ENCODE measurements at places on chromosomes 7 and 10.

DNA sequence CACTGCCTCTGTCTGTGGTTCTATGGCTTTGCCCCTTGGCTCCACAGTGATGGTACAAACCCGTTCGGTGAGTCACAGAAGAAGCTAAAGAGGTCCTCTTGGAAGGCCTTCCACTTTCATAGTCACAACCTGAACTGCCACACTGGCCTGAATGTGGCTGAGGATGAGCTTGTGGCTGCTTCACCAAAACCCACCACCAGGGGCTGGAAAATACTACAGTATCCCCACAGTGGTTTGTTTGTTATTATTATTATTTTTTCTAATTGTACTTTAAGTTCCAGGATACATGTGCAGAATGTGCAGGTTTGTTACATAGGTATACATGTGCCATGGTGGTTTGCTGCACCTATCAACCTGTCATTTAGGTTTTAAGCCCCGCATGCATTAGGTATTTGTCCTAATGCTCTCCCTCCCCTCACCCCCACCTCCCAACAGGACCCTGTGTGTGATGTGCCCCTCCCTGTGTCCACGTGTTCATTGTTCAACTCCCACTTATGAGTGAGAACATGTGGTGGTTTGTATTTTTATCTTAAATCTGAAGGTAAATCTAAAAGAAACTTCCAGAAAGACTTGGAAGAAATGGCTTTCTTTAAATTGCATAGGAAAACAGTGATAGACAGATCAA is 160.8 kb upstream of the NPSR1 start:
- no peak for DNase-seq
- no peaks in the 10 kb centered on the region for H3K36me3 ChIP-seq
- no peak overlapping the region for H3K27ac ChIP-seq
- H3K4me3 ChIP-seq = no peak overlapping the region

GRCh38 chr10:32905466-32905865 is 52.6 kb downstream of the ITGB1 start:
- H3K27me3 ChIP-seq = no peaks in the 10 kb centered on the region
- no peak for DNase-seq
- H3K36me3 ChIP-seq = peaks cover 1% of the 10 kb centered on the region

GRCh38 chr7:127616724-127617123 is 1.2 kb downstream of the PAX4 start:
- H3K27ac ChIP-seq = no peak overlapping the region
- no peaks in the 10 kb centered on the region for H3K36me3 ChIP-seq
- no peak overlapping the region for H3K4me3 ChIP-seq
- H3K4me1 ChIP-seq = no peaks in the 10 kb centered on the region
- no peaks in the 10 kb centered on the region for H3K27me3 ChIP-seq
- no peak for DNase-seq

DNA sequence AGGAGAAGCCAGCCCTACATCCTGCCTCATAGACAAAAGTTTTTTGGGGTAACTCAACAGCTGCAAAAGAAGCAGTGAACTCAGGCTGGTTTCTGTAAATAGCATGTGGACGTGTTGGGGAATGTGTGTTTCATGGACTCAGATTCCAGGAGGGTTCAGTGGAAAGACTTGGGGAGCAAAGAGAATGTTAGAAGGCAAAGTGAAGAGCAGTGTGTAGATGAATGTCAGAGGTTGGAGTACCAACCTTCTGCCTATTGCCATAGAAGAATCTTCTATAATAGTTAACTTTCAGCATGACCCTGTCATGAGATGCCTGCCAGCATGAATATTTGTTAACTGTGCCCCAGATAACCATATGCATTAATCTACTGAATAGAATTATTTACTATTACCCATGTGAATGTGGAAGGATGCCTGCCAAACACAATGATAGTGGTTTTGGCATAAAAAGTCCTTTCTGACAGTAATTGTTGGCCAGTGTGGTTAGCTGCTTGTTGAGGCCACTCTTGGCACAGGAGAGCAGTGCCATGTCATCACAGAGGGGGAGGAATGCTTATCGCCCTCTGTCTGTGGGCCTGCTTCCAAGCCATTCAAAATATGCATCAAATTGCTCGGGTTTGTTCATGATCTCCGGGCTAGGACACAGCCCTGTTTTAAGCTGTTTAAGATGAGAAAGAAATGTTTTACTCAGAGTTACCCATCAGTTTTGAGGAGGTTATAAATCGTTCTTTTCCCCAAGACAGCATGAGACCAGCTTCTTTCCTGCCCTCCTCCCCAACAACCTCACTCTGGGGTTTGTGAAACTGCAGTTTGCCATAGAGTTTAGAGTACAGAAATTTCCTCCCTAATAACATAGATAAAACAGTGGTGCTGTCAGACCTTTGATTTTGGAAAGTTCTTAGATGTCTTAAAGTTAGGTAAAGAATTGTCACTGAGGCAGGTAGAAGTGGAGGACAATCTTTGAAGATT is 165.3 kb downstream of the WNT2 start:
- H3K27ac ChIP-seq = no peak overlapping the region
- no peaks in the 10 kb centered on the region for H3K36me3 ChIP-seq
- H3K4me3 ChIP-seq = no peak overlapping the region
- DNase-seq = no peak

DNA sequence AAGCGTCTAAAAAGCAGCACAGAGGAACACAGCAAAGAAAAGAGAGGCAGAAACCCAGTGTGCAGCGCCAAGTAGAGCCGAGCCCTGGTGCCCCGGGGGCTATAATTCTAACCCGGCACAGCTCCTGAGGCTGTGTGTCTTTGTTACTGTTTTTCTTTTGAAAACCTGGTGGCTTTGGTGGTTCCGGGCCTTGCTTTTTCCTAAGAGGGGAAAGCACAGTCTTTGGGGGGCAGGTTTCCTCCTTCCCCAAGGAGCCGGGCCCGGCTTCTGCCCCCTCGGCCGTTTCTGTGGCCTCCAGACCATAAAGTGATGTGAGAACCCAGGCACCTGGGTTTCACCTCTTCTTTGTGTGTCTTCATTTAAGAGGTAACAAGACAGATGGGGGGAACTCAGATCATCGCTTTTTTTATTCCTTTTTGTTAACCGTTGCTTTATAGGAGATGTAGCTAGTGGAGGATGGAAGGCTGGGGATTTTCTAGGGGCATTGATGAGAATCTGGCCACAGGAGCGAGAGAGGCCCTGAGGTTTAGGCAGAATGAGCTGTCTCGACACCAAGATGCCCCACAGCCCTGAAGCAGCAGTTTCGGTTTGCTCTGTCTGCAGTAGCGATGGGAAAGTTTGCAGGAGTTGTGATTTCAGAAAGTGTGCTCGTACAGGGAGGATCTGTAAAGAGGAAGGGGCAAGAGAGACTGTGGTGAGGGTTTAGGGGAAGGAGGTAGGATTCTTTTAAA is 367.8 kb upstream of the GALNT17 start:
- no peaks in the 10 kb centered on the region for H3K27me3 ChIP-seq
- H3K4me3 ChIP-seq = peak overlapping the region; percentile 17
- no peaks in the 10 kb centered on the region for H3K36me3 ChIP-seq
- peak overlapping the region; percentile 12 for H3K27ac ChIP-seq
- DNase-seq = peak; percentile 35

DNA sequence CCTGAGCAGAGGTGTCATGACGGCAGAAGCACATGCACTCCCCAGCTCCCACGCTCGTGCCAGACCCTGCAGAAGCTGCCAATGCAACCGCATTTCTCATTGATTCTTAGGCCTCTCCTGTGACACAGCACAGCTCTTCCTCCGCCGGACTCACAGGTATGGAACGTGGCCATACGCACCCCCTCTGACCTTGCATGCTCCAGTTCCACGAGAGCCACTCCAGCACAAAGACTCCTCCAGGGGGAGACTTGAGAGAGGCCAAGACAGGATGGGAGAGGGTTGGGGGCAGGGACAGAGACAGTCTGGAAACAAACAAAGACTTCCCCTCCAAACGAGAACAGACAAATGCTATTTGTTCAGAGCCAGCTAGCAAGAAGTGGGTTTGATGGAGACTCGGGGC is 124.3 kb upstream of the PPP2R2D start:
- no peak overlapping the region for H3K4me3 ChIP-seq
- no peak overlapping the region for H3K27ac ChIP-seq
- H3K27me3 ChIP-seq = no peaks in the 10 kb centered on the region
- no peaks in the 10 kb centered on the region for H3K4me1 ChIP-seq
- no peaks in the 10 kb centered on the region for H3K36me3 ChIP-seq

GRCh38 chr7:148447221-148447849 is 143.2 kb upstream of the C7orf33 start:
- no peak for DNase-seq
- H3K4me1 ChIP-seq = no peaks in the 10 kb centered on the region
- no peak overlapping the region for H3K4me3 ChIP-seq
- H3K27me3 ChIP-seq = no peaks in the 10 kb centered on the region
- no peaks in the 10 kb centered on the region for H3K36me3 ChIP-seq

GRCh38 chr10:129775681-129776080 is 188.4 kb downstream of the EBF3 start:
- no peaks in the 10 kb centered on the region for H3K27me3 ChIP-seq
- no peak overlapping the region for H3K27ac ChIP-seq
- H3K4me3 ChIP-seq = no peak overlapping the region
- H3K4me1 ChIP-seq = no peaks in the 10 kb centered on the region

- no peaks in the 10 kb centered on the region for H3K36me3 ChIP-seq
- H3K4me1 ChIP-seq = no peaks in the 10 kb centered on the region
- no peak overlapping the region for H3K4me3 ChIP-seq
- no peaks in the 10 kb centered on the region for H3K27me3 ChIP-seq
Observed at GRCh38 chr7:155843426-155844018, 31.3 kb upstream of the SHH start.

GRCh38 chr7:90564455-90564854 is 31.7 kb upstream of the CDK14 start:
- H3K27ac ChIP-seq = no peak overlapping the region
- no peaks in the 10 kb centered on the region for H3K27me3 ChIP-seq
- no peak overlapping the region for H3K4me3 ChIP-seq
- no peaks in the 10 kb centered on the region for H3K36me3 ChIP-seq
- DNase-seq = no peak
- peaks cover 21% of the 10 kb centered on the region for H3K4me1 ChIP-seq

GRCh38 chr7:1919539-1920265 is 249.6 kb downstream of the ELFN1 start:
- peak overlapping the region; percentile 43 for H3K4me3 ChIP-seq
- no peaks in the 10 kb centered on the region for H3K27me3 ChIP-seq
- H3K4me1 ChIP-seq = peaks cover 32% of the 10 kb centered on the region
- no peak for DNase-seq
- no peak overlapping the region for H3K27ac ChIP-seq
- H3K36me3 ChIP-seq = peaks cover 18% of the 10 kb centered on the region

DNA sequence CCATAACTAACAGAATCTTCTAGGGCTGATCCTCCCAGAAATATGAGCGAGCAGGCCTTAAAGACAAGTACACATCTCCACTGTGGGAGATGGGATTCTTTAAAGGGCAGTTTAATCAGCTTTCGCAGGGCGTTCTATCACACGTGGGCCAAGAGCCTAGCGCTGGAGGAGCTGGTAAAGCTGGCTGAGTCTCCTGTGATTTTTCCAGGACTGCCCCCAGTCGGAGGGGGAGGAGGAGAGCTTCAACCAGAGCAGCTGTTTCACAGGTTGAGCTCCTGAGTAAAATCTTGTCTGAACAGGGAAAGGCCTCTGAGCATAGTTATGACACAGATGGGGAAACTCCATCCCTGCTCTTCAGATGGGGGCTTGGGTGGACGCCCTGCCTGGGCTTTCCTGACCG is 87.0 kb downstream of the ZNF365 start:
- H3K4me3 ChIP-seq = no peak overlapping the region
- H3K27ac ChIP-seq = no peak overlapping the region
- DNase-seq = no peak
- no peaks in the 10 kb centered on the region for H3K36me3 ChIP-seq
- peaks cover 22% of the 10 kb centered on the region for H3K4me1 ChIP-seq
- H3K27me3 ChIP-seq = no peaks in the 10 kb centered on the region

DNA sequence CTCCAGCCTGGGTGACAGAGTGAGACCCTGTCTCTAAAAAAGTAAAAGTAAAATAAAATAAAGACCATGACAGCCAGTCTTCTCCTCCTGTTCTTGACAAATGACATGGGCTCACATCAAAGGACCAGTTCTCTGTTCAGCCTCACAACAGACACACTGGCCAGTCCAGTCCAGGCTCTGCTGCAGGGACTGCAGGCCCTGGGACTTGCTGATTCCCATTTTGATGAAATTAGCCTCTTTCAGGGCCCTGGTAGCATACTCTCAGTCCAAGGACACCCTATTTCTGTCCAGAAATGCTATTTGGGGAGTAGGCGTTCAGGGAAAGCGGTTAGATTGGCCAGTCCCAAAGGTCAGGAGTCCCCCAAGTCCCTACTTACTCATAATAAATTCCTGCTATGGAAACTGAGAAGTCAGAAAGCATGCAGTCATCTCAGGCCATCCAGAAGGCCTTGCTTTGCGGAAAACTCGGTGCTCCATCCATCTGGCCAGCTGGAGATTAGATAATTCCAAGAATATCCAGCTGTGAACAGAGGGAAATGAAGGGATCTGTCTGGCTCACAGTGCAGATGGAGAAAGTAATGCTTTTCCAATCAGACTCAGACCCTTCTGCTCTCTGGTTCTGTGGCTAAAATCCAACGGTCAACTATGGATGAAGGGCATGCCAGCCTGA is 74.4 kb downstream of the RAB11FIP2 start:
- no peaks in the 10 kb centered on the region for H3K27me3 ChIP-seq
- no peaks in the 10 kb centered on the region for H3K36me3 ChIP-seq

- no peaks in the 10 kb centered on the region for H3K4me1 ChIP-seq
- no peaks in the 10 kb centered on the region for H3K36me3 ChIP-seq
Observed at GRCh38 chr10:71290331-71290730, 28.7 kb upstream of the SLC29A3 start.

GRCh38 chr10:352476-353235 is 217.4 kb downstream of the ZMYND11 start:
- no peaks in the 10 kb centered on the region for H3K4me1 ChIP-seq
- no peaks in the 10 kb centered on the region for H3K36me3 ChIP-seq
- H3K27ac ChIP-seq = no peak overlapping the region
- H3K27me3 ChIP-seq = no peaks in the 10 kb centered on the region

DNA sequence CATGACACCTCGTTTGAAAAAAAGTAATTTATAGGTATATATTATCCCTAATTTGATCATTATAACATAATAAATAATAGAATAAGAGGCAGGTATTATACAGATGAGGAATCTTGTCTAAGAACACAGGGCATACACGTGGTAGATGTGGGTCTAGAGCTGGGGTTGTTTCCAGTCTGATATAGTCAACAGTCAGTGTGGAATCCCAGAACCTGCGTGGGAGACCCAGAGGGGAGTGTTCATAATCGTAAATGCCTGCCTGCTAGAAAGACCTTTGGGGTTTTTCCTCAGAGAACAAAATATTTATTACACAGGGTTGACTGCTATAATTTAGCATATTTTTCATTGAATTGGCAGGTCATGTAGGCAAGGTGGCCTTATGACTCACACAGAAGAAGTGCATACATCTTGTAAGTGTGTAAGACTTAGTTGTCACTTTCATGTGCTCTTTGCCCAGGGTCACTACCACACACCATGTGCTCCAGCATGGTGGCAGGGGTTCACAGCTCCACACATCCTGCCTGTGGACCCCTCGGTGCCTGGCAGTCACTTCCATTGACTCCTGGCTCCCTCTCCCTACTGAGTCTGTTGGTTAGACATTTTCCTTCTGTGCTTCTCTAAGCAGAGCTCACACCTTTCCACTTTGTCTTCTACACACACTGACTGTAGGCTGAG is 94.9 kb upstream of the IKZF1 start:
- no peak overlapping the region for H3K27ac ChIP-seq
- no peaks in the 10 kb centered on the region for H3K36me3 ChIP-seq
- H3K4me1 ChIP-seq = peaks cover 29% of the 10 kb centered on the region
- no peak for DNase-seq
